ENCODE measurements at places on chromosomes 11 and 22.

DNA sequence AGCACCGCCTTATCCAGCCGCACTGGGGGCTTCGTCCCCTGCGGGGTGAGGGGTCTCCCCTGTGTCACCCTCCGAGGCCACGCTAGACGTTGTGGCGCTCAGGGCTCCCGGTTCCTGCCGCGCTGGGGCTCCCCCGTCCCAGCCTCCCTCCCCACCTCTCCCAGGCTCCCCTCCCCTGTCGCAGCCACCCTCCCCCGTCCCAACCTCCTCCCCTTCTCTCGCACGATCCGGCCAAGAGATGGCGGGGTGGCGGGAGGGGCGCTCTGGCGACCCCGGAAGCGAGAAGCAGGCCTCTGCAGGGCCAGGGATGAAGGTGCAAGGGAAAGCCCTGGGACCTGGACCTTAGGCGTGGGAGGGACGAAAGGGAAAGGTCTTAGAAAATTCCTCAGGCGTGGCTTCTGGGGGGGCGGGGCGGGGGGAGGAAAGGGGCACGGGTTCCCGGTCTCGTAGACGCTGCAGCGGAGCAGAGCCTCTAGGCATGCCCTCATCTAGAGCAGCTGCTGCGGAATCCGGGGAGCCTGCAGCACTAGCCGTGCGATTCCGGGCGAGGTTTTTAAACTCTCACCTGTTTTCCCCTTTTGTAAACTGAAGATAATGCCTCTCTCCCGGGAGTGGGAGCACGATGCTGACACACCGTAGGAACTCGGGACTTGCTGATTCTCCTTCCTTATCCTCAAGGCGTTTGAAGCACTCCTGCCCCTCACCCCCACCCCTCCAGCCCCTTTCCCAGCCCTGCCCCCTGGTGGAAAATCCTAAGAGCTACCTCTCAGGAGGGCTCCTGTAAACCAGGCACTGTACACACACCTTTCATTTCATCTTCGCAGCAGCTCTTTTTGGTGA lies 14.4 kb downstream of the KCNJ5 start:
- DNase-seq = peak; percentile 63

DNA sequence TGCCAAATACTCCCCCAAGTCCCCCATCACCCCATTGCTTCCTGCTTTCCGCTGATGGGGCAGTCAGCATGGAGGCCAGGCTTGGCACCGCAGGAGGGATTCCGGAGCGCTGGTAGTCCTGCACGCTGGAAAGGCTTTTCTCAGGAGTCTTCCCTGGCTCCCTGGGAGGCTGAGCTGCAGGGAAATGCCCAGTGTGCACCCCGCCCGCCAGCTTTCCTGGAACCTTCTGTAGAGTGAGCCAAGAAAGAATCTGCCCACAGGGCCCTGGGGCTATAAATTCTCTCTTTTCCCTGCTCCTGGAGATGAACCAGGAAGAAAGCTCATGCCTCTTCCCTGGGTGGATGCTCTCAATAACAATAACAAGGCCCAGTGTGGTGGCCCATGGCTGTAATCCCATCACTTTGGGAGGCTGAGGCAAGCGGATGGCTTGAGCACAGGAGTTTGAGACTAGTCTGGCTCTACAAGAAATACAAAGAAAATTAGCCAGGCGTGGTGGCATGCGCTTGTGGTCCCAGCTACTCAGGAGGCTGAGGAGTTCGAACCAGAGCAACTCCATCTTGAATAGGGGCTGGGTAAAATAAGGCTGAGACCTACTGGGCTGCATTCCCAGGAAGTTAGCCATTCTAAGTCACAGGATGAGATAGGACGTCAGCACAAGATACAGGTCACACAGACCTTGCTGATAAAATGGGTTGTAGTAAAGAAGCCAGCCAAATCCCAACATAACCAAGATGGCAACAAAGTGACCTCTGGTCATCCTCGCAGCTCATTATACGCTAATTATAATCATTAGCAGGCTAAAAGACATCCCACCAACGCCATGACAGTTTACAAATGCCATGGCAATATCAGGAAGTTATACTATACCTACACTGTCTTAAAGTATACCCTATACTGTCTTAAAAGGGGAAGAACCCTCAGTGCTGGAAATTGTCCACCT lies 46.4 kb upstream of the FTH1 start:
- no peak for DNase-seq

DNA sequence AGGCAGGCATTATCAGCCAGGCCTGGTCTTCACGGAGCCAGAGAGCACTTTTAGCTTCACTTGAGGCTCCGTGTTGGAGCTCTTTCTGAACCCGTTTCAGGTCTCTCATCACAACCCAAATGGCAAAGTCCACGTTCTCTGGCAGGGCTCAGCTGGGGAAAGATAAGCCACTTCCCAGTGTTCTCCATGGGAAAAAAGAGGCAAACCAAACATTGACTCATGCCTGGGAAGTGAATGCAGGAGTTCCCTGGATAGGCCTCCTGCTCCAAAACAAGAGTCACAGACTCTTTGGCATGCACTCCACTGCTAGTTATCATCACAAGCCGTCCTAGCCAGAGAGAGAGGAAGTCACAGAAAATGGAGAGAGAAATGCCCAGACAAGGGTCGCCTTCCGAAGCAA lies 11.6 kb downstream of the OPCML start:
- DNase-seq = no peak

- no peak for DNase-seq
Observed at GRCh38 chr11:82883853-82884252, 16.4 kb downstream of the PRCP start.

GRCh38 chr11:33829430-33830141 lies 55.3 kb upstream of the FBXO3 start:
- DNase-seq = peak; percentile 82

GRCh38 chr11:69364921-69365320 lies 71.0 kb downstream of the MYEOV start:
- DNase-seq = no peak

DNA sequence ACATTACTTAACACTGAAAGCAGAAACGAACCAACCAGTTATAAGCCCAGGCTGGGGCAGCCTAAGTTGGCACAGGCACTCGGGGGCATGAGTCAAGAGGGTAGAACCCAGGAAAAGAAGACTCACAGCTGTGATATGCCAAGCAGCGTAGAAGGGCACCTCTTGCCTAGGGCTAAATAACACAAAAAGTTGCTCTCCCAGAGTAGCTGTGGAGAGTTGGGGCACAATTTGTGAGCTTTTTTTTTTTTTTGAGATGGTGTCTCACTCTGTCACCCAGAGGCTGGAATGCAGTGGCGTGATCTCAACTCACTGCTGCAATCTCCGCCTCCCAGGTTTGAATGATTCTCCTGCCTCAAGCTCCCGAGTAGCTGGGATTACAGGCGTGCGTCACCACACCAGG lies 8.8 kb downstream of the CLMP start:
- DNase-seq = no peak

DNA sequence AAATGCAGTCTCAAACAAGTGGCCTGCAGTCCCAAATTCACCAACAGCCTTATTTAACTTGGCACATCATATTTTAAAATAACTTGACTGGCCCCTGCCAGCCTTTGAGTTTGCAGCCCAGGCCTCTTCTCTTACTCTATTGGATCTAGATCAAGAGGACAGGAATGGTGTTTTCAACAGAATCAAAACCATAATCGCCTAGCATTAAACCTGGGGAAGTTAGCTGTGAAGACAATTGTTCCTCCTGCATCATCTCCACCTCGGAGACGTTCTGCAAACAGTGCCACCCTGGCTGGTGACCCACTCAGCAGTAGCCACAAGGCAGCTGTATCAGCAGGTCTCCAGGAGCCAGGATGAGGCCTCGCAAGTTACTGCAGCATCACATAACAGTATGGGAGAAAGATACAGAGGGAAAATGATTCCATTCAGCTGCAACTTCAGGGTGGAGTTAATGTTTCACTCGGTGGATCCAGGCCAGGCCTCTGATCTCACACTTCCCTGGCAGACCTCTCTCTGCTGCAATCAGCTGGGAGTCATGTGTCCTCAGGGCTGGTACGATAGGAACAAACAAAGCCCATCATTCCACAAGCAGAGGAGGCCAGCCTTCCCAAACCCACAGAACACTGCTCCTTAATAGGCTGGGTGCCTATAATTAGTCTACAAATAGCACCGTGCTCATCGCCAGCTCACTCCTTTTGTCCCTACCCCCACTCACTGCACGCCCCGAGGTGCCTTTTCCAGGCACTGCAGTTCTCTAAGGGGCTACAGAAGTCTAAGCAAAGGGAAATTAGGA lies 18.6 kb upstream of the SCN2B start:
- DNase-seq = no peak

Data from NCI-H2171 treated with DMSO at 0.1 percent for 48 hours (cell line).